CMK (cell line): ENCODE measurements at places on chromosomes 12 and 14.

GRCh38 chr14:62759796-62760195 lies 285.5 kb downstream of the KCNH5 start:
- no peak for DNase-seq

GRCh38 chr14:92252323-92252722 lies 70.6 kb upstream of the SLC24A4 start:
- no peak for DNase-seq

- no peak for DNase-seq
These were observed 207.7 kb upstream of the PLEKHG7 start for GRCh38 chr12:92495108-92495507.

DNA sequence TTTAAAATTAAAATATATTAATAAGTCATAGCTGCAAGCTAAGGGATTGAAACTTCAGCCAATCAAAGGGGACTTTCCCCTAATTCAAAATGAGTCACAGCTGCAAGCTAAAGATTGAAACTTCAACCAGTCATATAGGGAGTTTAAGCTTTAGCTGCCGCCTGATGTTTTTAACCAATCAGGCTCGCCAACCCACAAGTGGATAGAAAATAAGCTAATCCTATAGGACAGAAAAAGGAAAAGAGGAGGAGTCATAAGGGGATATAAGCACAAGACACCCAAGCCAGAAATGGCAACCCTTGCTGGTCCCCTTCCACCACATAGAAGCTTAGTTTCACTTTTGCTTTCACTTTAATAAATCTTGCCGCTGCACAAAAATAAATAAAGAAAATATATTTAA lies 1154.6 kb downstream of the GALC start:
- no peak for DNase-seq

- no peak for DNase-seq
These were observed 224.1 kb downstream of the ASCL1 start for GRCh38 chr12:103181366-103182152.

DNA sequence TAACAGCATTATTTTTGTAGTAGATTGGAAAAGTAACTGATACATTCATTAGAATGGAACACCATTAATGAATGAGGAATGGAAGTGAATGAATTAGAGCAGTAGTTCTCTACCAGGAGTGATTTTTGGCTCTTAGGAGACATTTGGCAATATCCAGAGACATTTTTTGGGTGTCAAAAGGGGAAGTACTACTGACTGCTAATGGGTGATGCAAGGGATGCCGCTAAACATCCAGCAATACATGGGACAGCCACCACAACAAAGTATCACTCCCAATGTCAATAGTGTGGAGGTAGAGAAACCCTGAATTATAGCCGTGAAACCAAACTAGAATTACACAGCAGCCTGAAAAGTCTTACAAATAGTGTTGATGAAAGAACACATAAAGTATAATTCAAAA lies 1.5 kb downstream of the CHURC1 start:
- DNase-seq, result no peak

GRCh38 chr12:94123127-94123526 lies 25.2 kb upstream of the PLXNC1 start:
- no peak for DNase-seq

DNA sequence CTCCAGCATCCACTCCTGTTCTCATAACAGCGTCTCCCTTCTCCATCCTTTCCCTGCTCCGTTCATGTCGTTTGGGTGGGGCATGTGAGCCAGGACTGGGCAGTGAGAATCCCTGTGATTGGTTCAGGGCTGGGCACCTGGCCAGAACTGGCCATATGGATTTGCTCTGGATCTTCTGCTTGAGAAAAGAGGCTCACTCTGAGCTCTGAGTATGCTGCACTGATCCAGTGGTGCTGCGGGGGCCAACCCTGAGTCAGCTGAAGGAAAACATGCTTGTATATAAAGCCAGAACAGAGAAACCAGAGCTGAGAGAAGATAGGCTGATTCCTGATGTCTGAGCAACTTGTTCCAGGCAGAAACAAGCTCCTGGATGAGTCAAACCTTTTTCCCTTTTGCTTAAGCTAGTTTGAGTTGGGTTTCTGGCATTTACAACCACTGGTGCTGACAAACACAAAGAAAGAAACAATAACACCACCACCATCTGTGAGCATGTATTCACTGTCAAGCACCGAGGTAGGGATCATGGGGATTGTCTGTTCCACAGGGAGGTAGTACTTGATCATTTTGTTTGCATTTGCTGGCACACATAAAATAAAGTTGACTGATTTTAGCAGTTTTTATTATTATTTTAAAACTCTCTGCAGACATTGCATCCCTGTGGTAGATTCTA lies 14.0 kb upstream of the HPD start:
- no peak for DNase-seq

- DNase-seq, result no peak
These were observed 111.2 kb downstream of the LRIG3 start for GRCh38 chr12:58809064-58809607.

DNA sequence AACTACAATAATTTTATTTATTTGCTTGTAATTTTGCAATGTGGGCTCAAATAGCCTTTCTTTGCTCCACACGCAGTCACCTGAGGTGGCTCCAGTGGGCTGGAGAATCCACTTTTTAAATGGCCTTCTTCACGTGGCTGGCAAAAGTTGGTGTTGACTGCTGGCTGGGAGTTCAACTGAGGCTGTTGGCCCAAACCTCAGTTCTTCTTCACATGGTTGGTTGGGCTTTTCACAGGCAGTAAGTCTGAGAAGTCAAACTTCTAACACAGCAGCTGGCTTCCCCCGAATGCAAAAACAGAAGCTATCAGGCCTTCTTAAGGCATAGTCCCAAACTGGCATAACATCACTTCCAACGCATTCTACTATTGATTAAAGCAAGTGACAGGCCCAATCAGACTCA lies 2.1 kb upstream of the OXA1L start:
- DNase-seq, result no peak

GRCh38 chr12:63995512-63995911 lies 151.0 kb downstream of the SRGAP1 start:
- DNase-seq, result no peak

GRCh38 chr12:45732936-45733335 lies 3.4 kb downstream of the ARID2 start:
- no peak for DNase-seq
